ENCODE measurements at places on chromosomes 2 and 18.

DNA sequence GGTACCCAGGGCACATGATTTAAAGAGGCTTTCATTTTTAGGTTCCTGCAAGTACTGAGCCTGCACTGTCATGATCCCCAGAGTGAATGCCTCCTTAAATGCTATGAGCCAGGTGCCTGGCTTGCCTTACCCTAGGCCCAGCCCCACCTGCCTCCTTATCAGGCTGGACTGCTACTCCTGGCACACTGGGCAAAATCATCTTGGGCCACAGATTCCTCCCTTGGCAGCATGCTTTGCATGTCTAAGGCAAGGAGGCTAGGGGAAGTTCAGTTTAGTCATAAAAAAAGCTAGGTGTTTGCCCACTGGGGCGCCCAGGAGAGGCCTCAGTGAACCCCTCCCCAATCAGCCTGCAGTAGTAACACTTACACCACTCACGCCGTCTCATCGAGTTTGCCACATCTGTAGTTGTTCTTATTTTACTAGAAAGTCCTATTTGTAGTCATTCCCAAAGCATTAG, 45.1 kb downstream of the LBH start:
- no peak for DNase-seq

GRCh38 chr2:118842661-118843482, 4.6 kb downstream of the EN1 start:
- no peak for DNase-seq

GRCh38 chr2:43941359-43941758, 54.4 kb downstream of the LRPPRC start:
- DNase-seq = no peak

DNA sequence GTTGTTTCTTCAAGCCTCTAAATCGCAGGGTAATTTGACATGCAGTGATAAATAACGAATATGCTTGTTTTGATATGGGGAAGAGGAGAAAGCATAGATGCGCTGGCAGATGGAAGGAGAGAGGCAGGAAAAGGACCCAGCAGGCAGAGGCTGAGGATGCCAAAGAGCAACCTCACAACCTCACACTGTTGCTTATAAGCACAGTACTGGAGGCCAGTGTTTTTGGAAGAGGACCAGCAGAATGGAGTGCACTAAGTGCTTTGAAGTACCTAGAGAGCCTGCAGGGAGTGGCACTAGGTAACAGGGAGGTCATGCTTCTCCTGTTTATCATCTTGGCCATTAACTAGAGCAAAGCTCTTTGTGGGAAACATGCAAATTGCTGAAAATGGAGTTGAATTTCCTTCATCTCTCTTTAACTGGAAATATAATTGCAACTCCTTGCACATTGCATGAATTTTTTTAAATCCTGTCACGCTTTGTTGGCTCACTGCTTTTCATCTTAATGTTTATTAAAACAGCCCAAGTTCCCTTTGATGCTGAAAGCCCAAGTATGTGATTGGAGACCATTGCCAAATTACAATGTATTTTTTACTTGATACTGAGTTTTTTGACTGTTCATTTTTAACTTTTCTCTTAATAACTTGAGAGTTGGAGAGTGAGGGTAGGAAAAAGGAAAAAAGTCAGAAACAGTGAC, 236.4 kb downstream of the LRRTM1 start:
- DNase-seq = peak; percentile 21

DNA sequence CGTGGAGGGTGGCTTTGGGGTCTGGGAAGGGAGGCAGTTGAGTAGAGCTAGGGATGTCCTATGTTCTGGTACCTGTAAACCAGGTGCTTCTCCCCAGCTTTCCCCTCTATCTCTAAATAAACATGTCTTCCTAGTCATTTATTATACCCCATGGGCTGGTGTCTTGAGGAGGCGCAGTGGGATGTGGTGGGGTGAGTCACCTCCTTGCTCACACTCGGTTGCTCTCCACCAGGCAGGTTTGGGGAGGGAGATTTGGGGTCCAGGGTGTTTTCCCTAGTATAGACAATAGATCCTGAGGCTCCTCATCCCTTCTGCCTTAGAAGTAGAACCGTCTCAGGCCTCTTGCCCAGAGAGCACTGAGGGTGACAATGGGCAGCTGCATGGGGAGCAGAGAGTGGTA, 5.1 kb downstream of the PSD4 start:
- DNase-seq = no peak

GRCh38 chr2:45743531-45744396, 92.3 kb downstream of the PRKCE start:
- DNase-seq = peak; percentile 52

DNA sequence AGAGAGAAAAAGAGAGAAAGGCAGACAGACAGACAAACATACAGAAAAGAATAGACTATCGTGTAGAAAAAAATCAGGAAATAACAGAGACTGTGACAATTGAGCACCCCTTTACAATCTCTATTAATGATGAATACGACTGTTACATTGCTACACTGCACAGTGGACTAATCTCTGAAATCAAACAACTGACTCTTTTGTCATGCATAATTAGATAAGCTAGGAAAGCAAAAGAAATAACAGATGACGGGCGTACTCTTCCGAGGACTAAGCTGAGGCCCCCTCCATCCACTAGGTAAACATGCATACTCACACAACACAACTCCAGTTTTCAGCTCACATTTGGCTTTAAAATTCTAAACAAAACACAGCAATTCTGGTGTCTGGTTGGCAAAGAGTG, 267.0 kb downstream of the NOL4 start:
- DNase-seq = no peak
